NCI-H2107 (cell line): ENCODE measurements at places on chromosomes 1 and 21.

- DNase-seq: no peak
Measured at GRCh38 chr1:182146286-182146685, 84.8 kb upstream of the ZNF648 start.

GRCh38 chr21:39715804-39716397 is 29.1 kb upstream of the IGSF5 start:
- DNase-seq: peak; percentile 14

DNA sequence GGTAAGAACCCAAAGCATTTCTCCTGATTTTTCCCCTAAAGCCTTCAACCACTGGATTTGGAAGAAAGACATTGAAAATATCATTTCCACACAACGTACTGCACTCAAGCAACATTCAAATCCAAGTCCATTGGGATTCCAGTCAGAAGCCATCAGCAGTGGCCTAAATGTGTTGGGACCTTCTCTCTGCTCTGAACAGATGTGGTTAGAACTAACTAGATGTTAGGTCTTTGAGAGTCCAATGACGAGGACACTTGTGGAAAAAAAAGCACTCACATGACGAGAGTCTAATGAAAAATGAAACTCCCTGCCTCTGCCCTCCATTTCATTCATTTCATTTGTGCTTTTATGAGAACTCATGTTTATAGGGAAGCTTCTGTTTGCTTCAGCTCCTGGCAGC is 382.3 kb downstream of the SIPA1L2 start:
- DNase-seq: no peak

DNA sequence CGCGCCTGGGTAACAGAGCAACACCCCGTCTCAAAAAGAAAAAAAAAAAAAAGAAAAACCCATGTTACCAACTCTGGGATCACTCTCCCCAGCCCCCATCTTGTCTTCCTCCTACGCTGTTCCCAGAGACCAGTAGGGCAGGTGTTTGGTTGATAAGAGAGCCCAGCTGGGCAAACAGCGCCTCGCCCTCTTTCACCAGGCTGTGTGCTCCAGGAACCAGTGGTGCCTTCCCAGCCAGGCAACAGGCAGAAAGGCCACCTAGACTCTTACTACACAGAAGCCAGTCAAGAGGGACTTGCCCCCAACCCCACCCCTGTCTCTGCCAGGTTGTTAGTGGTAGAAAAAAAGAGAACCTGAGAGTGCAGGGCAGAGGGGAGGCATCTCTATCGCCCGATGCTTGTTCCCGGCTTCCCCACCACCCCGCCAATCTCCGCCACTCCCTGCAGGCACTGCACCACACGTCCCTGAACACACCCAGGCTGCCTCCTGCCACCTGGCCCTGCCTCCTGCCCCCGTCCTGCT is 14.0 kb upstream of the CTRC start:
- DNase-seq: peak; percentile 72

GRCh38 chr1:48055876-48056764 is 58.9 kb upstream of the TRABD2B start:
- no peak for DNase-seq

DNA sequence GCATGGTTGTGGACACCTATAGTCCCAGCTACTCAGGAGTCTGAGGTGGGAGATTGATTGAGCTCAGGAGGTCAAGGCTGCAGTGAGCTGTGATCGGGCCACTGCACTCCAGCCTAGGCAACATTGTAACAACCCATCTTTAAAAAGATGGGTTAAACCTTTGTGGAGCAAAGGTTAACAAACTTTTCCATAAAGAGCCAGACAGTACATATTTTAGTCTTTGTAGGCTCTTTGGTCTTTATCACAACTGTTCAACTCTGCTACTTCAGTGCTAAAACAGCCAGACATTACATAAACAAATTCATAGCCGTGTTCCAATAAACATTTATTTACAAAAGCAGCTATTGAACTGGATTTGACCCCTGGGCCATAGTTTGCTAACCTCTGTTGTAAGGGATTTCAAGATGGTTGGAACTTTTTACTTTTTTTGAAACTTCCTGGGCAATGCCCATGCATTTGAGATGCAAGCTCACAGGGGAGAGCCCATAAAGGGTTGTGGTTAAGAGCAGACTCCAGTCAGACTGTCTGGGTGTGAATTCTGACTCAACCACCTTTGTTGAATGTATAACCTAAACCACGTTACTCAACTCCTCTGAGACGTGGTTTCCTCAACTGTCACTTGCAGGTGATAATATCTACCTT is 10.8 kb downstream of the INAVA start:
- DNase-seq: no peak

DNA sequence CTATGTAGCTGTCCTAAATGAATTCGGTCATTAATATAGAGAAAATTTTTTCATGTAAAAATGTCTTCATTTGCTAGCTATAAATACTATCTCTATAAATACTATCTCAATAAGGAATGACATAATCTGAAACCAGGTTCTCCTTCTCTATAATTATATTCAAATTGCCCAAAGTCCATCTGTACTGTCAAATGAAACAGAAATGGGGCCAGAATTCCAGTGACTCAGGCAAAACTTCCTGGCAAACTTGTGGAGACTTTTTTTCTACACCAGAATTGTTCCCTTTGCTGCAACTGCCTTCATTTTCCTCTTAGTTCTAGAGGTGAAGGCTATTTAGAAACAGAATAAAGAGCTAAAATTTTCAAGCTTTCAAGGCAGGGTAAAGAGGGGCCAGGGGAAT is 152.5 kb downstream of the KCNH1 start:
- DNase-seq: no peak

DNA sequence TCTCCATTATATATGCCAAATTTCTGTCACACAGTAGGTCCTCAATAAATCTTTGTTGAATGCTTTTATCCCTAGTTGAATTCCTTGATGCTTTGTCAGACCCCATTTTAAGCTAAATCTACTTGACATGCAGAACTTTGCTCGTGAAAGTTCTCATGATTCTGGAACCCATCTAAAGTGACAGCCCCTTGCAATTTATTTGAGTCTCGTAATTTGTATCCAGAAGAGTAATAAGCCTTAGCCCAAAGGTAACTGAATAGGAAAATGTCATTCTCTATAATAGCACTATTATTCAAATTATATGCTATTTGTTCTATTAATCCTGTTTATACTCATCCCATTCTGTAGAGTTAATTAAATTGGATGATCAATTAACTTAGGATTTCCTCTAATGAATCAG is 466.6 kb upstream of the OLFM3 start:
- DNase-seq: no peak

GRCh38 chr1:160488347-160489058 is 34.6 kb downstream of the SLAMF6 start:
- no peak for DNase-seq

DNA sequence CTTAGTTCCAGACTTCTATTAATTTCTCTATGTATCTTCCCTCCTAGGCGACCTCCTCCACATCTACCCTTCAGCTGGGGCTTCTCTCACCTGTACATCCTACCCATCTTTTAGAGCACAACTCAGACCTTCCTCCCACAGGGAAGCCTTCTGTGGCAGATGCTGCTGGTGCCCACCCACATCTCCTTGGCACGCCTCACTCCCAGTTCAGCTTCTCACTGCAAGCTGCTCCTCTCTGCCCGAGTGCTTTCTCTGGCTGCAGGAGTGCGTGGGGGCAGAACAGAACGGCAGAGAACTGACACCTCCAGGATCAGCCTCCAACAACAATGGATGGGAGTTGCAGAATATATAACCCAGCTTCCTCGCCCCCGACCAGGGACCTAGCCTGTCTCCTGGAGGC is 36.5 kb downstream of the ZBTB18 start:
- no peak for DNase-seq

DNA sequence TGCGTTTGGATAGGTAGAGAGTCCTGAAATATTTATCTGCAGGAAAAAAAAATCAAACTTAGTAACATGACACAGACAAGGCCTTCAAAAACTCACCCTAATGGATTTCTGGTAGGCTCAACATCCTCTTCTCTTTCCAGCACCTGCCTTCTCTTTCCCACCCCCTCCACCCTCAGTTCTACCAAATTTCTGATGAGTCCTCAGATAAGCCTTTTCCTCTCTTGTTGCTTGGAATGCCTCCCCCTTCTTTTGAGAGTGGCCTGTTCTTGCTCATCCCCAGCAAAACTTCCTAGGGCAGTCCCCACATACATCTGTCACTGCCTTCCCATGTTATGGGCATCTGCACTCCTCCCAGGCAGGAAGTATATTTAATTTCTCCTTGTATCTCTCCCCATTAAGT is 7.6 kb upstream of the LBR start:
- DNase-seq: no peak

GRCh38 chr1:247102381-247102780 is 1.8 kb downstream of the ZNF669 start:
- DNase-seq: no peak

- DNase-seq: no peak
Measured at GRCh38 chr1:117656202-117656641, 50.4 kb downstream of the TENT5C start.

- DNase-seq: no peak
Measured at GRCh38 chr1:53619367-53620060, 119.5 kb downstream of the GLIS1 start.

- no peak for DNase-seq
Measured at GRCh38 chr1:203281033-203281432, 24.3 kb upstream of the BTG2 start.

DNA sequence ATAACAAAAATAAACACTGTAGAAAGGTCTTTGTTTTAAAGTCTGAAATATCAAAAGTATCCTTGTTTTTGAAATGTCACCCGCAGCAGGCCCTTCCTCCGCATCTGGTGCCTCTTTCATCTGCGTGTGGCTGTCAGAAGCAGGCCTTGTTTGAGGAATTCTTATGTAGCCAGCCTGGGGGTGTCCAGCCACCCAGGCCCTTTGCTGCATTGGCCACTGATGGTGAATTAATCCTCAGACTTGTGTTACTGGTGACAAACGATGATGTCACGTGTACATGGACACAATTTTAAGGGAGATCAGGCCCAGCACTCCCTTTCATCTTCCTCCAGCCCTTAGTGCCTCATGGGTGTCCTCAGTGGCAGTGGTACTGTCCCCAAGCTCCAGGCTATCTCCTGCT is 208.0 kb upstream of the GALNT2 start:
- no peak for DNase-seq

GRCh38 chr1:119143706-119144105 is 3.3 kb upstream of the WARS2 start:
- no peak for DNase-seq

DNA sequence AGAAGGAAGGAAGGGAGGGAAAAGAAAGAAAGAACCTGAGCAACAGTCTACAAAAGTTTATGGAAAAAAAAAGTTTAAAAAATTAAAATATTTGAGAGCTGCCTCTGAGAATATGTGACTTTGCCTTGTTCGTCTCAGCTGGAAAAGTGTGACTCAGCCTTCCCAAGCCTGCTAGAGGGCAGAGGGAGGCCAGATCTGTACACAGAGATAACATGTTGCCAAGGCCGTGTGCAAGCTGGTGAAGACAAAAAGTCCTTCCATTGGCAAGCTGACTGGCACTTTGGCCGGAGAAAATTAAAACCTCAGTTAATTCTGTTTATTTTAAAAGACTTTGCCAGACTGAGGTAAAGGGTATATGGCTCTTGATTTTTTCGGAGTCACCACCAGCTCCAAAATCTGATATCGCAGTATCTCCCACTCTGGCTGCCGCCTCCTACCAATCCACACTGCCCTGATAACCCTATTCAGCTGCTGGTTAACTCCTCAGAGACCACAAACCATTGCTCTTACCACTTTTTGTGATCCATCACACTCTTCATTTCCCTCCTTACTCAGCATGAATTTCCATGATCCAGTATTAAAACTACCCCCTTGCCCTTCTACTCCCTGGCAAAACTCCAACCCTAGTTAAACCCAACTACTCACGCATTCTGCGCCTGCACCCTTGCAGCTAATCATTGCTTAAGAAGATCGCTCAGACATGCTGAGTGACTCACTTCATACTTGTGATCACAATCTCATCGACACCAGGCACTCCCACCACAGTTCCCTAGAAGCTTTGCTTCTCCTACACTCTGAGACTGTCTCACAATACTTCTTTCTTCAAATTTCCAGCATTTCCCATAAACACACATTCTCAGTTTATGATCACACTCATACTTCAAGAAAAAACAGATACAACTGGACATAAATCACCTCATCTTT is 5.7 kb upstream of the PPP1R15B start:
- DNase-seq: no peak

- DNase-seq: no peak
Measured at GRCh38 chr1:155320661-155321617, at the start of gene RUSC1. Gene RUSC1, plus strand, starts transcription at chr1:155320894. Its CDS starts 880 bp downstream, at chr1:155321774.

DNA sequence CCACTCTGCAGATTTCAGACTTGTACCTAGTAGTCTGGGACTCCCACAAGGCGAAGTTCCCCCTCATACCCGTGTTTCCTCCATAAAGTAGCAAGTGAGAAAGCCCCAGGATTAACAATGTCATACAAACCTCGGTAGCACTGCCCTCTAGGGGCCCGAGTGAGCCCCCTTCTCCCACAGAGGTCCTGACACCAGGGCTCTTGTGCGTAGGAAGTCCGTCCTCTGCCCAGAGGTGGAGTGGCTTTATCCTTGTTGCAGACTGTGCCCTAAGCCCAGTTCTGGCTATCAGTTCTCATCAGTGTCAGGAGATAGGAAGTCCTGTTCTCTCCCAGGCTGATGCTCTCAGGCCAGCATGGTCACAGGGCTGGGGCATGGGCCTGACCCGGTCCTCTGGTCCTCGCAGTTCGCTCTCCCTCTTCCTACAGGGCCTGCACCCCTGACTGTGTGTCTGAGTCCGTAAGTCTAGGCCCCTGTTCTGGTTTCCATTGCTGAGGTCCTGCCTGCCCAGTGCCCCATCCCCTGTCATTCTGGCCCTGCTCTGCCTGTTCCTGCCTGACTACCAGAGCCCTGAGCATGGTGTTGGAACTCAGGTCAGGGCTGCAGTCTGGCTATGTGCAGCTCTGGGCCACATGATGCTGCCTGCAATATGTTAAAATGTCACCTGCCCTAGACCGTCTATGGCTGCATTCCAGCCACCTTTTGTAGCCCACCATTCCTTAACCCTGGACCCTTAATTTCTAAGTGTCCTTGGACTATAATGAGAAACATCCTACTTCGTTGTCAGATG is 285.6 kb downstream of the ASTN1 start:
- DNase-seq: no peak

- no peak for DNase-seq
Measured at GRCh38 chr1:66533804-66534740, at the start of gene SGIP1. Gene SGIP1, plus strand, starts transcription at chr1:66534153. Its CDS starts 206 bp downstream, at chr1:66534359.

- no peak for DNase-seq
Measured at GRCh38 chr1:78472851-78473496, 17.8 kb upstream of the PTGFR start.

GRCh38 chr1:116290085-116290705 is 82.8 kb upstream of the ATP1A1 start:
- no peak for DNase-seq

DNA sequence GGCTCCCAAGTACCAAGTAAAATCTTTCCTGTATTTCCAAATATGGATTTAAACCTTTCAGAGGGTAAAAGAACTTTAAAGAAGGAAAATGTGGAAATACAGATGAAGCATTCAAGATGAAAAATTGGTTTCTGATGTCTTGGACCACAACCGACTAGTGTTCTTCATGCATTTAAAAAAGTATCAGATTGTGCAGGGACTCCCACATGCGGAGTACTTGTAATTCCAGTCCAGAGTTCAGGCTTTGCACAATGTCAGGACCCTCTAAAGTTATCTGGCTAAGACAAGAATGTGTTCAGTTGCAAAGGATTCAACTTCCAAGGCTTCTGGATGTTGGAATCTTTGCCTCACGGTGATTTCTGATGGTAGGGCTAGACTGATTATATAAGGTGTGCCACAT is 66.7 kb downstream of the RGL1 start:
- no peak for DNase-seq

GRCh38 chr1:67166196-67166595 is at the start of gene IL23R:
Gene IL23R, plus strand, starts transcription at chr1:67166454. Its CDS starts 1,667 bp downstream, at chr1:67168121.
- DNase-seq: no peak

GRCh38 chr1:157117527-157118057 is 18.0 kb upstream of the ETV3L start:
- peak; percentile 46 for DNase-seq

- no peak for DNase-seq
Measured at GRCh38 chr21:36806103-36806502, 107.2 kb downstream of the SIM2 start.
